Activated naive CD4-positive, alpha-beta T cell (primary cell): ENCODE measurements at places on chromosomes 12 and 14.

DNA sequence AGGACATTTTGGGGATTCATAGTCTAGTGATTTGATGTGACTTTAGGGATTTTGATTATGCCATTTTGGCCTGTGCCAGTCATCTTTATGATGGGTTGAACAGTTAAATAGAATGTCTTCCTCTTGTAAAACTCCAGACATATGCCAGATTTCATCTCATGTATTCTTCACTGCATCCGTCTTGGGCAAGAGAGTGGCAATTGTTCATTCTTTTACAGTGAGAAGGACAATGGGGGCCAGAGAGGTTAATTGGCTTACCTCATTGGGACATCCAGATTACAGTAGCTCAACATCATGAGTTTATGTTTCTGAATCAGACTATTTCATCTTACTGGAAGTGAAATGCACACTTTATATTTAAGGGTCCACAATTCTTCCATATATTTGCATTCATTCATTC is 108.2 kb upstream of the SLC38A2 start:
- no peak for DNase-seq

DNA sequence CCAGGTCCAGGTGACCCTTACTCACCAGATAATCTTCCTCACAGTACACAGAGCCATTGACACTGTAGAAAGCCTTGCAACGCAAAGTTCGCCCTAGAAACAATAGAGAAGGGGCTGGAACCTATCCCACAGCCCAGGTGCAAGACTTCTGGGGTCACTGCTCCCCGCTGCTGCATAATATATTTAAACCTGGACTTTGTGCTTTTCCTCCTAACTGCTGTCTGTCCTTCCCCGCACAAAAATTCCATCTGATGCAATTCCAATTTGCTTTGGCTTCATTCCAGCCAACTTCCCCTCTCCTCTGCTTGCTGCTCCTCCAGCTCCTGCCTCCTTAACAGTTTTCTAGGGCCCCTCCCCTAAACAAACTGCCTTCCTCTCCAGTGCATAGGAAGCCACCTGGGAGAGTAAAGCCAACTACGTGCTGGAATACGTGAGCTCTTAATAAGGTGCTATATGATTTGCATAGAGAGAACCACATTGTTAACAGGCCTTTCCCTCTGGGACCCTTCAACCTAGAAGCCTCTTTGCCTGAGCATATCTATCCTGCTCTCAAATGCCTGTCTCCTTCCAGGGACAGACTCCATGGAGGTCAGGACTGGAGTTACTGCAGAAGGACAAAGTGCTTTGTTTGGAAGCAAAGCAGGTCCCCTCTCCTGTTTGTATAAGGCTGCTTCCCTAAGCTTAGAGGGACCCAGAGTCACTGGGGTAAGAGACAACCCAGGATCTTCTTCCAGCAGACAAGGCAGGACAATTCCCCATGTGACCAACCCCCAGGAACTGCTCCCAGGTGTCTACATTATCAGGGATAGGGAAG is 5.5 kb downstream of the AJUBA start:
- DNase-seq, result no peak

GRCh38 chr14:23183479-23183878 is at the start of gene SLC7A8:
Gene SLC7A8 (minus strand): TSS chr14:23183660. CDS start chr14:23182914, 746 bp downstream.
- DNase-seq, result no peak

- DNase-seq, result no peak
Measured at GRCh38 chr14:105144026-105144665, 24.4 kb downstream of the JAG2 start.

- DNase-seq, result no peak
Measured at GRCh38 chr12:31366104-31366621, 40.2 kb upstream of the SINHCAF start.
